Activated CD4-positive, alpha-beta T cell treated with anti-CD3 and anti-CD28 coated beads, Interleukin-2, amount 50 U/mL, for 1 hour (primary cell): ENCODE measurements at places on chromosomes 7 and 10.

GRCh38 chr10:31095677-31096560 lies 64.3 kb upstream of the ZNF438 start:
- DNase-seq: no peak

GRCh38 chr7:69696686-69697685 lies 98.7 kb downstream of the AUTS2 start:
- no peak for DNase-seq

- DNase-seq: no peak
Measured at GRCh38 chr10:102401735-102402511, 6.4 kb downstream of the NFKB2 start.

GRCh38 chr7:149409895-149410294 lies 51.0 kb downstream of the ZNF777 start:
- DNase-seq: no peak

DNA sequence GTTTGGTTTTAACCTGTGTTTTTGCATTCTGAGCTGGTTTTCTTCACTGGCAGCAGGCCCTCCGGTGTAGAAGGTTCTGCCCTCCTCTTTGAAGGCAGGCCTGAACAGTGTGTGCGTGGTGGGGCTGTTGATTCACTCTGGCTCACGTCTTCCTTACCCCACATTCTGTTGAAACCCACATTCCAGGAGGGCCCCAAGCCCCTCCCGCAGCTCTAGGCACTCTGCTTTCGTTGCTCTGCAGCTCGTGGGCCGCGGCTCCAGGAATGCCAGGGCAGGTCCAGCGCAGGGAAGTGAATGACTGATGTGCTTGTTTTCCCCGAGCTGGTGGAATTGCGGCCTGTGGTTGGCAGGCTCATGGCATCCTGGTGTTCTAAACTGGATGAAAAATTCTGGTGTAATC lies 49.0 kb downstream of the HTRA1 start:
- no peak for DNase-seq

DNA sequence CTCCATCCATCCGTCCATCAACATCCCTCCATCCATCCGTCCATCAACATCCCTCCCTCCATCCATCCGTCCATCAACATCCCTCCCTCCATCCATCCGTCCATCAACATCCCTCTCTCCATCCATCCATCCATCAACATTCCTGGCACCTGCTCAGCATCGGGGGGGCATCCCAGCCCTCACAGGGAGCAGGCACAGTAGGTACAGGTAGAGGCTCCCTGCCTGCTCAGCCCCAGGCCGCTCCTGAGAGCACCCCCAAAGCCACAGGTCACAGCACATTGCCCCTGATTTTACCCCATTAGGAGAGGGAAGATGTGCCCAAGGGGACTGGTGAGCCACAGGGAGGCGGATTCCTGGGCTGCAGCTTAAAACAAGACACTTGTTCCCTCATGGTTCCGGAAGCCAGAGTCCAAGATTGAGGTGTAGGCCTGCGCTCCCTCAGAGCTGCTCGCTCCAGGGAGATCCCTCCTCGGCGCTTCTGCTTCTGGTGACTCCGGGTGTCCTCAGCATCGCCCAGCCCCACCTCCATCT lies 21.1 kb upstream of the CFAP46 start:
- no peak for DNase-seq

DNA sequence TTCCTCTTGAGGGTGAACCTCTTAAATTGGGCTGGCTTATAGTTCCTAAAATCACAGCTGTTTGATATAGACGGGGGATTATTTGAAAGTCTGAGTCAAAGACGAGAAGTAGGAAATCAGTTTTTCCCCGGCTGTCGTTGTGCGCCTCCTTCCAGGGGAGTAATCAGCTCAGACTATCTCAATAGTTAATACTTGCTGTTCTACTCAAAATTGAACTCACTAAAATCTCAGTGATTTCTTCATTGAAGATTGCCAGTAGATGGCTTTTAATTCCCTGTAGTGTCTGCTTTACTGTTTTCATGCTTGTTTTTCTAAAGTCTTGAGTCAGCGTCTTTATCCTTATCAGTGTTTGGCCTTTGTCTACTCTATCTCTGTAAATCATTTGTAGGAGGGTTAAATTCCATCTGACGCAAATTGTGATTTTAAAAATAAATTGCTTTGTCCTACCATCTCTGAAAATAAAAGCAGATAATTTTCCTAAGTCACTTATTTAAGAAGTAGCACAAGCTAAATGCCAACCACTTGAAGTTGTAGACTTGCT lies 47.3 kb downstream of the CNNM2 start:
- DNase-seq: no peak

- DNase-seq: peak; percentile 38
Measured at GRCh38 chr7:103065667-103066066, 8.9 kb downstream of the FBXL13 start.

DNA sequence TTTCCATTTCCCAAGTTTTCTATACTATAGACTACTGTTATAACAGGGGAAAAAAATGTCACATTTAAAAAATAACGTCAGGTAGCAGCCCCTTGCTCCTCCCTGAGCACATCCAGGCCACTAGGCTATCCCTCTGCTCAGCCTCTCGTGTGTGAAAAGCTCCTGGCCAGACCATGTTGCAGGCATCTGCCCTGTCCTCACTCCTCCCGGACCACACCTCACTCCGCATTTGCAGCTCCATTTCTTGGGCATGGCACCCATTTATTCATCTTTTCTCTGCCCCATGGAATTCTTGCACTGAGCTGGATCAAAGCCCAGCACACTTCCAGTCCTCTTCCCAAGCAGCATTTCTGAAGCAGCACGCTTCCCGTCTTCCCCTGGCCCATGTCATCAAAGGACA lies 1.4 kb upstream of the GDF2 start:
- no peak for DNase-seq

- no peak for DNase-seq
Measured at GRCh38 chr7:16200591-16200990, 220.7 kb downstream of the CRPPA start.

DNA sequence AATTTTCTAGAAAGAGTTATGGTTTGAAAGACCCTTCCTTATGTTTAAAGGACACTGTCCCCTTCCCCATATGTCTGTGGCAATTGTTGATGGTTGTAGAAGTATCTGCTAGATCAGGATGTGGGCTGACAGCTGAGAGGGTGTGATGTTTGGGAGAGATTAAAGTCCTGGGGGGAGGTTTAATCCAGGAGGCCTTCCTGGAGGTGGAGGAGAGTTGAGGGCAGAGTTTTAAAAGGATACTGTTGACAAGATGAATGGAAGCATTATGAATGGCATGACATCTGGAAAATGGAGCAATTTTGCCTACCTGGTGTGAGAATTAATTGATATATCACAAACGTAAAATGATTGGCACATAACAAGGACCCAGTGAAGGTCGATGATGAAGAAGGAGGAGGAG lies 32.9 kb upstream of the SMC3 start:
- DNase-seq: no peak

- DNase-seq: peak; percentile 92
Measured at GRCh38 chr10:6163364-6164270, 39.1 kb upstream of the PFKFB3 start.

- DNase-seq: no peak
Measured at GRCh38 chr7:104185346-104185745, 22.5 kb downstream of the ORC5 start.

DNA sequence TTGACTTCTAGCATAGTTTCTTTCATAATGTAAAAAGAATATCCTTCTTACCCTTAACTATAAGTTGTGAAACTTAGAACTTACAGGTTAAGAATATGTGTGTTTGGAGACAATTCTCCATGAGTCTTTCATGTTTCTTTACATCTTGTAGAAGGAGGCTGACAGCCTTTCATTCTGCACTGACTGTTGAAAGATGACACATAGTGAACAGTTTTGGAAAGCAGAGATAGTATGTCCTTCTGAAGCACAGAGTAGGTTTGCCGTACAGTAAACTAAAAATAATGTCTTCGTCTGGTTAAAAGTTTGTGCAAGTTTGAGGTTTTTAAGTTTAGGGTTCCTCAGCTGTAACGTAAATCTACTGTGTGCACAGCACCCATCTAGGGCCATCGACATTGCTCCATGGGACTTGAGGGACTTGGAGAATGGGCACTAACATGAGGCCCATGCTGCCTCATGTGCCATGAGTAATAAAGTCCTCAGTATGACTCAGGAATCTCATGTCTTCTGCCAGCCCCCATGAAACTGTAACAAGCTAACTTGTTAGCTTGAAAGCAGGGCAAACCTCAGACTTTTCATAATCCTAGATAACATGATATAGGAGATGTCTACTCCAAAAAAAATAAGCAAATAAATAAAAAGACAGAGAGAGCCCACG lies 24.5 kb upstream of the ELAPOR2 start:
- no peak for DNase-seq

DNA sequence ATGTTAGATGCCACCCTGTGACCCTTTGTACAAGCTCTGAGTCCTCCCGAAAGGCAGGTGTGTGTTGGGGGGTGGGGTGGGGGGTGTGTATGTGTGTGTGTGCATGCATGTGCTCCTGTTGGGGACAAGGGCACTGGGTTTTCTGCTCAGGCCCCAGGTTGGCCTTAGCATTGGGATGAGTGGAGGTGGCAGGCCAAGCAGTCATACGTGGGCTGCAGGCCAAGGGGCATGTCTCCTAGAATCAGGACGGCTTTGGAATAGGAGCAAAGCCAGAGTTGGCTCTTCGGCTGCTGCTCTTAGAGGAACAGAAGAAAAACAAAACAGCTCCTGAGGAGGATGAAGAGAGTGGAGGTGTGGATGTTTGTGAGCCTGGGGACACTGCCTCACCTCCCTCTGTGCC lies 26.0 kb downstream of the HSPA12A start:
- no peak for DNase-seq

GRCh38 chr7:5689118-5689517 lies 92.3 kb downstream of the RNF216 start:
- peak; percentile 58 for DNase-seq

- DNase-seq: no peak
Measured at GRCh38 chr7:26789481-26790184, 74.8 kb downstream of the SKAP2 start.

DNA sequence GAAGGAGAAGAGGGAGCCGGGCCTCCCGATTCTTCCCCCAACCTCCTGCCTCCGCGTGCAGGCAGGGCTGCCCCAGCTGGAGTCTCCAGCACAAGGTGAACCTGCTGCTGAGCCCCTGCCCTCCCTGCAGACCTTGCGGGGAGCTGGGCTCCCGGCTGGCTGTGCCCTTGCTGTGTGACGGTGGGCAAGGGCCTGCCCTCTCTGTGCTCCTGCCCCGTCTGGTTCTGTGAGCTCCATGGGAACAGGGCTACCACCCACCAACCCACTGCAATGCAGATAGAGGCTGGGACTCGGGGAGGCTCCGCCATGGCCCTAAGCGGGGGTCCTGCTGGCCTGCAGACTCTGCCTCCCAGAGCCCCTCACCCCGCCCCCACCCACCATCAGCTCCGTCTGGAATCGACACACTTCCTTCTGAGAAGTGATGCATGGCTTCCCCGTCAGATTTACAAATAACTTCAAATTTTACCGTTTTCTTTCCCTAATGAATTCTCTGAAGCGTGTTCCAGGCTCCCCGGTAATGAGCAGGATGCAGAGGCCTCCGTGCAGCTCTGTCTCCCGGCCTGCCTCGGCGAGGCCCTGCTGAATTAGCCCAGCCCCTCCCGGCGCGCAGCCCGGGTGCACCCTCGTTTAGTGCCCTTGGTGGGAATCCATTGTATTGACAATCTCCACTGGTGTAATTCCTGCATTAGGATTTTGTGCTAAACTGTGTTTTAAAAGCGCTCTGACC lies 111.0 kb downstream of the MICALL2 start:
- DNase-seq: no peak

GRCh38 chr7:29243910-29244655 lies 49.5 kb downstream of the CHN2 start:
- peak; percentile 4 for DNase-seq

DNA sequence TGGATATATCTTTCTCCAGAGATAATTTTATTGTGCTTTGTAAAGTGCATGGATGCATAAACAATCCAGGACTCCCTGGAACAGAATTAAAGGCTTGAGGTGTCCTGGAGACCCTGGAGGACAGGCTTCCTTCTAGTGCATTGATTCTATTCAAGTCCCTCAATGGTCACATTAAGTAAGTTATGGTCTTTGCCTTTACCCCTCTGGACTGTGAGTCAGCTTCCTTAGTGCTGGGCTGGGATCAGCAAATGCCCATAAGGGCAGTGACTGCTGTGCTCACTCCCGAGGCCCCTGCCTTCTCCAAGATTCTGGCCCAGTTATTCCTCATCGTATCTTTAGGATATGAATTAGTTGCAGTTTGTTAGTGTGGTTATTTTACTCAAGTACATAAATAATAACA lies 178.7 kb upstream of the PRSS58 start:
- DNase-seq: no peak

- DNase-seq: no peak
Measured at GRCh38 chr10:98636921-98637329, 190.2 kb upstream of the HPS1 start.

- no peak for DNase-seq
Measured at GRCh38 chr7:105307163-105307672, 81.5 kb downstream of the SRPK2 start.

GRCh38 chr10:60139290-60139689 lies 232.9 kb upstream of the CCDC6 start:
- no peak for DNase-seq
